ENCODE measurements at places on chromosomes 7 and 10.

DNA sequence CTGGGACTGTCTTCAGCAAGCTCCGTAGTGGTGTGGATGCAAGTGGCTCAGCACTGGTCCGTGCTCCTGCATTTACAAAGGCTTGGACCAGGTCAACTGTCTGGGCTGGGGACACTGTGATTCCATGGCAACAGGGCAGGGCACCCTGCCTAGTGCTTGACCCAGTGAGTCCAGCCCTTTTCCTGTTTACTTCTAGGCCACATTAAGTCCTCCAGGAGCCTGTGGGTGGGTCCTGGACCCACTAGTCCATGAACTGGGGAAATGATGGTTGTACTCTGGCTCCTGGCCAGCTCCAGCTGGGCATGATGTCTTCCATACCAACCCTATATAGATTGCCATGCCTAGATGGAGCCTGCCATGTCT lies 152.0 kb downstream of the RPS24 start:
- H3K4me3 ChIP-seq, result no peak overlapping the region
- H3K4me1 ChIP-seq, result no peaks in the 10 kb centered on the region
- no peaks in the 10 kb centered on the region for H3K27me3 ChIP-seq
- H3K27ac ChIP-seq, result no peak overlapping the region
- no peak for DNase-seq

GRCh38 chr10:11161096-11161495 lies 143.4 kb downstream of the CELF2 start:
- H3K27me3 ChIP-seq, result no peaks in the 10 kb centered on the region
- H3K27ac ChIP-seq, result no peak overlapping the region
- H3K4me1 ChIP-seq, result peaks cover 57% of the 10 kb centered on the region
- no peak for DNase-seq
- peaks cover 3% of the 10 kb centered on the region for H3K36me3 ChIP-seq

DNA sequence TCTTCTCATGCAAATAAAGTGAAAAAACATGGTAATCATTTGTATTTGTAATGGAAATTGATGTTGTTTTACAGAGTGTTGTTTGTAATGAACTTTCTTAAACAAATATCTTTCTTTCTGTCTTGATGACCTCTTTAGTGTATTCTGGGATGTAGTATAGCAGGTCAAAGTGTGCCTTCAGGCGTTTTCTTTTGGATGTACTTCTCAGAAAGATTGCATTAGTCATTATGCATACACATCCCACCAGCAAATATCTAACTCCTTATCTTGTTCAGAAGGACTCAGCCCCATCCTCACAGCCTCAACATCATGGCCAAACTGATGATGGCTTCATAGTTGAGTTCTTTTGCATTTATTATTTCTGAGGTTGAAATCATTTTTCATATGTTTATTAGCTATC lies 124.7 kb downstream of the LRRC18 start:
- no peak for DNase-seq
- no peaks in the 10 kb centered on the region for H3K27me3 ChIP-seq
- H3K4me1 ChIP-seq, result no peaks in the 10 kb centered on the region
- no peaks in the 10 kb centered on the region for H3K36me3 ChIP-seq
- H3K27ac ChIP-seq, result no peak overlapping the region
- H3K4me3 ChIP-seq, result no peak overlapping the region

GRCh38 chr7:129188892-129189660 lies 643 bp downstream of the SMO start:
- no peak overlapping the region for H3K27ac ChIP-seq
- H3K4me1 ChIP-seq, result peaks cover 5% of the 10 kb centered on the region
- H3K36me3 ChIP-seq, result no peaks in the 10 kb centered on the region
- no peak for DNase-seq

DNA sequence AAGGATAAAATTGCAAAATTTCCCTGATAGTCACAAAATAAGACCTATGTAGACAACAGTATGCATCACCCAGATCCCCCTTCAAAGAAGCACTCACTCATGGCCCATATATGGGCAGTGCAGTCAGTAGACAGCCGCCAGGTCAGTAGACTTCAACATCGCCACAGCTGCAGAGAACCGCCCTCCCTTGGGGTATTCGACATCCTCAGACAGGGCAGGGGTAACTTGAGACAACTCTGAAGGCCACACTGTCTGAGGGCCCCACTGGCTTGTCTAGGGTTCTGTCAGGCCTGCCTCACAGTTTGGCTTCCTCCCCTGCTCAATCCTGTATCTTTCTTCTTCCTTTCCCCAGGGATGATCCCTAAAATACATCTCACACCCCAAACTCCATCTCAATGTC lies 172.3 kb downstream of the IMMP2L start:
- no peak overlapping the region for H3K4me3 ChIP-seq
- H3K27me3 ChIP-seq, result no peaks in the 10 kb centered on the region
- no peak overlapping the region for H3K27ac ChIP-seq
- peaks cover 20% of the 10 kb centered on the region for H3K36me3 ChIP-seq

DNA sequence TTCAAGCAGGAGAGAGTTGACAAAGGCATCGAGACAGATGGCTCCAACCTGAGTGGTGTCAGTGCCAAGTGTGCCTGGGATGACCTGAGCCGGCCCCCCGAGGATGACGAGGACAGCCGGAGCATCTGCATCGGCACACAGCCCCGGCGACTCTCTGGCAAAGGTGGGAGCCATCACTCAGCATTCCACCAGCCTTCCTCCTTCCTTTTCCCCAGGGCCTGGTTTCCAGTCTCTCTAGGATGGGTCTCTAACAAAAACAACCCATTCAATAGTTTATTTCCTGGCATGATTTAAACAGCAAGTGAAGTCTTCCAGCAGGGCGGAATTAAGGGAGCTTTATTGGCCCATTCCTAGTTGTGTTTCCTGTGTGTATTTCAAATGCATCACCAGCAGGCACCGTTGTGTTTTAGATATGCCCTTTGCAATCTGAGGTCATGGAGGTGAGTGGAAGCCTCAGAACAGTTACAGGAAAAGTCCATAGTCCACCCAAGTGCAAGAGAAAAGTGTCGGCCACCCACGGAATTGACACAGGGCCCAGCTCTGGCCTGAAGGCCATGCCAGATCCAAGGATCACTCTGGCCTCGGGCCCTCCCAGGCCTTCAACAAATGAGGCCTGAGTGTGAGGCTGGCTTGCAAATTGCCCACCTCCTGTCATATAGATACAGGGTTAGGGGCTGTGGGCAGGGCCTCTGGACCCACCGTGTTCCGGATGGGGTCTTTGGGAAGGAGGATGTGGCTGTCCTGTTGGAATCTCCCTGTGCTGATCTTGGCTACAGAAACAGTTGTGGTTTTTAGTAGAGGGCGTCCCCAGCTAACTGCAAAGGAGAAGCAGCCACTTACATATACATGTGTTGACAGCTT lies 46.9 kb upstream of the TRIM8 start:
- H3K36me3 ChIP-seq, result no peaks in the 10 kb centered on the region
- no peak overlapping the region for H3K4me3 ChIP-seq
- no peak overlapping the region for H3K27ac ChIP-seq
- no peaks in the 10 kb centered on the region for H3K4me1 ChIP-seq
- no peak for DNase-seq
- no peaks in the 10 kb centered on the region for H3K27me3 ChIP-seq

GRCh38 chr10:101572126-101572525 lies 15.9 kb downstream of the POLL start:
- peaks cover 26% of the 10 kb centered on the region for H3K27me3 ChIP-seq
- peaks cover 8% of the 10 kb centered on the region for H3K4me1 ChIP-seq
- no peak overlapping the region for H3K27ac ChIP-seq
- no peak overlapping the region for H3K4me3 ChIP-seq
- no peaks in the 10 kb centered on the region for H3K36me3 ChIP-seq

DNA sequence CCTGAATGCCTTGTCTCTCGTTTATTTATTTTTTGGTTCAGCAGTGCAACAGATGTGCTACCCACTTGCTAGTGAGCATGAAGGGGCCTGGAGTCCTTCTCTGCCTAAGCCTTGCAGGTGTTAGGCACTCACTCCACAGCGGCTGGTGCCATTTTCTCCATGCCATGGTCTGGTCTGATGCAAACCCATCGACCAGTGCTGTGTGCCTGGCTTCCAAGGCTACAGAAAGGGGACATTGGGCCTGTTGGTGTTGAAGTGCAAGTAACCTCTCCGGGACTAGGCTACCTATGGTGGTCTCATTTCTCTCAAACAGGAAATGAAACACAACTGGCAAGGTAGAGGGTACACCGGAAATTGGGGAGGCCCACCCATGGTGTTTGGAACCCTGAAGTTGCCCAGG lies 198.1 kb downstream of the ADARB2 start:
- H3K4me3 ChIP-seq, result no peak overlapping the region
- peaks cover 2% of the 10 kb centered on the region for H3K27me3 ChIP-seq
- DNase-seq, result no peak

DNA sequence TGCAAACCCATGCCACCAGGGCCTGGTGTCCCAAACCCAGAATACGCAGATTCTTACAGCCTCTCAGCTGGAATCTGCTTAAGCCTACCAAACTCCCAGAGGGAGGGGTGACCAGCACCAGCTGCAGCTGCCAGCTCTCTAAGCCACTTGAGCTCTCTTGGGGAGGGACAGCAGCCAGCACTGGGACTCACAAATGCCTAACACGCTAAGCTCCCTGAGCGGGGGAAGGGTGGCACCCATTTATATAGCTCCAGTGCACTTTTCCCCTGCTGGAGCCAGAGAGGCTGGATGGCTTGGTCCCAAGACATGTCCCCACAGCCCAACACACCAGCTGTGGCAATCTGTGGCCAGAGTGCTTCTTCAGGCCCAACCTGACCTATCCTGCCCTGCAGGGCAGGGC lies 326.8 kb upstream of the NRG3 start:
- H3K27me3 ChIP-seq, result no peaks in the 10 kb centered on the region
- H3K4me1 ChIP-seq, result no peaks in the 10 kb centered on the region
- H3K4me3 ChIP-seq, result no peak overlapping the region
- no peak overlapping the region for H3K27ac ChIP-seq
- DNase-seq, result no peak
- peaks cover 2% of the 10 kb centered on the region for H3K36me3 ChIP-seq

DNA sequence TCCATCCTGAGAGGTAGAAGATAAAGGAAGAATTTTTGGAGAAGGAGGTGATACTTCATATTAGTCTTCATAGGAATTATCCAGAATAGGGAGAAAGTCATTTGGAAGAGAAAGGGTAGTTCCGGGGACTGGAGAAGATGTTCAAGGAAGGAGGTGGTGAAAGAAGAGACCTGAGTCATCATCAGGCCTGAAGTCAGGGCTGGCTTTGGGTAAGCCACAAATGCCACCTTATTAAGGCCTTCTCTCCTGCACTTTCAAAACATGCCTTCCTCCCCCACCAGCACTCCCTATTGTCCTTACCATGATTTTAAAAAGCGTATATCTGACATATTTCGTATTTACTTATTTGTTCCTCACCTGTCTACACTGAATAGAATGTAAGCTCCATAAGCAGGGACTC lies 112.2 kb upstream of the LRGUK start:
- no peaks in the 10 kb centered on the region for H3K4me1 ChIP-seq
- H3K4me3 ChIP-seq, result no peak overlapping the region
- H3K27me3 ChIP-seq, result no peaks in the 10 kb centered on the region
- H3K36me3 ChIP-seq, result peaks cover 10% of the 10 kb centered on the region

All from activated naive CD4-positive, alpha-beta T cell treated with anti-CD3 and anti-CD28 coated beads for 36 hours (primary cell).